ENCODE measurements at places on chromosomes 6 and 20.

- no peak for DNase-seq
These were observed 48.1 kb upstream of the GCLC start for GRCh38 chr6:53593001-53593488.

GRCh38 chr6:129046526-129046925 is 163.6 kb downstream of the LAMA2 start:
- no peak for DNase-seq

- DNase-seq, result no peak
These were observed 156.1 kb downstream of the MRPL14 start for GRCh38 chr6:43970913-43971775.

DNA sequence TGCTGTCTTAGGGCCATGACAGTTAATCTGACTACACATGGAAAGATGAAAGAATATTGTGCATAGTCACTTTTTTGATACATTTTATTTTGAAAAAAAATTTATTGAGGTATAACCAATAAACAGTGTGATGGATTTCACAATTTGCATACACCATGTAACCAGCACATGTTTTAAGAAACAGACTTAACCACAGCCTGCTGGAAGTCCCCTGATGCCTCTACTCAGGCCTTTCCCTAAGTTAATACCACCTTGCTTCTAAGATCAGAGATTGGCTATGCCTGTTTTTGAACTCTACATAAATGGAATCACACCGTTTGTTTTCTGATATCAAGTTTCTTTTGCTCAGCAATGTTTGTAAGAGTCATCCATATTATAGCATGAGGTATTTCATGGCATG is 136.3 kb downstream of the CFAP61 start:
- DNase-seq, result peak; percentile 34

- peak; percentile 74 for DNase-seq
These were observed 29.6 kb downstream of the PMEPA1 start for GRCh38 chr20:57680131-57680716.

DNA sequence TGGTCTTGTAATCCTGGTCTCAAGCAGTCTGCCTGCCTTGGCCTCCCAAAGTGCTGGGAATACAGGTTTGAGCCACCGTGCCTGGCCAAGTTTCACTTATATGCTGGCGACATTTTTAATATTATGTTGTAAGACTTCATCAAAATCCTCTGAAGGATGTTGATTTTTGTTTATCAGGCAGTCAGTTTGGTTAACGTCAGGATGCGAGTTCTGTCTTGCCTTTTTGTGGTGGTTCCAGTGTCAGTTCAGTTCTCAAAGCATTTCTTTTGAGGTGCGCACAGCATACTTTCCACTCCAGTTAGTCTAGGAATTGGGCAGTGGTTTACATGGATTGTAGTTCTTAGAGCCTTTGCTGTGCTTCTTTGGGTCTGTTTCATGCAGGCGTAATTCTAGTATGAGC is 24.9 kb downstream of the SCAF8 start:
- DNase-seq, result no peak

- no peak for DNase-seq
These were observed 690.9 kb upstream of the NRSN1 start for GRCh38 chr6:23435126-23435525.

GRCh38 chr20:47030271-47030810 is 135.7 kb downstream of the EYA2 start:
- no peak for DNase-seq

- no peak for DNase-seq
These were observed 102.4 kb downstream of the MTHFD1L start for GRCh38 chr6:150967910-150968309.

DNA sequence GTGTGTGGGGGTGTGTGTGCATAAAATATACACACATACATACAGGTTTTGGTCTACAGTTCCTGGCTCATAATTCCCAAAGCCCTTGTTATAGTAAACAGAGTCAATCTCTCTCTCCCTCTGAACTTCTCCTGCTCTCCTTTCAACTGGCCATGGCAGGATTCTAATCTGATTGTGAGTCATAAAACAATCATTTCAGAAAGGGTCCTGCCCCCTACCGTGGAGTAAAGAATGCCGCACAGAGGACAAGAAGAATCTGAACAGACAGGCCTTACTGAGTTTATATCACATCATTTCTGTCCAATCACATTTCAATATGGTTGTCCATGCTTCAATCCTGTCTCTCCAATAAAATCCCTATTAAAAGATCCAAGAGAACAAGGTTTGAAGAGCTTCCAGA is 416.9 kb downstream of the FRK start:
- no peak for DNase-seq

GRCh38 chr20:48169650-48170225 is 384.5 kb upstream of the SULF2 start:
- DNase-seq, result no peak

DNA sequence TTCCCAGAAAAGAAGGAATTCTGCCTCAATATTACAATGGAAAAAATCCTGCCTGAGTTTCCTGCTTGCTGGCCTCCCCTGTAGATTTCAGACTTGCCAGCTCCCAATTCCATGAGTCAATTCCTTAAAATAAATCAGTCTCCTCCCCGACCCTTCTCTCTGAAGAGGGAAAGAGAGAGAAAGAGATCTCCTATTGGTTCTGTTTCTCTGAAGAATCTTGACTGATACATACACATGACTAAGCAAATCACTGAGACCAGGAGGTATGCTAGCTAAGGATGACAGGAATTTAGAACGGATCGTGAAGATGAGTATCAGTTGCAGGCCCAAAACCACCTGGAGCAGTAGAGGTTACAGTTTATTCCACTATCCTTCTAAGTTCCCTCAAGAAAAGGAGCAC is 11.3 kb upstream of the RBM24 start:
- no peak for DNase-seq

Measured in GM13976 (cell line).